ENCODE measurements at places on chromosomes 1 and 21. TPM values are rescaled to one million over a fixed set of nuclear protein-coding genes. Genes with fewer than 3 reads are reported as not detected.

- DNase-seq = no peak
These were observed 15.6 kb downstream of the RASAL2 start for GRCh38 chr1:178109348-178110143.

DNA sequence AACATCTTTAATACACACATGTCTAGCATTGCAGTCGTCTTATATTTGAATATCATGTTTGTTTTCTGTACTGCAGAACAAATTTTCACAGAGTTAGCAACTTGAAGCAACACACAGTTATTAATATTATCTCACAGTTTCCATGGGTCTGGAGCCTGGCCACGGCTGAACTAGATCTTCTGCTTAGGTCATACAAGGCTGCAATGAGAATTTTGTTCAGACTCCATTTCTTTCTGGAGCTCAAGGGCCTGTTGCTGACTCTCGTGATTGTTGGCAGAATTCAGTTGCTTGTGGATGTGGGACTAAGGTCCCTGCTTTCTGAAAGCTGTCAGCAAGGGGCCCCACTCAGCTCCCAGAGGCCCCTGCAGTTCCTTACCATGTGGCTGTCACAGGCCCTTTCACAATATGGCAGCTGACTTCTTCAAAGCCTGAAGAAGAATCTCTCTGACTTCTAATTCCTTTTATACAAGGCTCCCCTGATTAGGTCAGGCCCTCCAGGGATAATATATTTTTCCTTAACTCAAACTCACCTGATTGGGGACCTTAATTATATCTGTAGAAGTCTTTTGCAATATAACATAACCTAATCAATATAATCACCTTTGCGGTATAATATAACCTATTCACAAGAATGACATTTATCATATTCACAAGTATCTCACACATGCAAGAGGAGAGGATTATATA lies 296.3 kb downstream of the NFIA start:
- DNase-seq = no peak

DNA sequence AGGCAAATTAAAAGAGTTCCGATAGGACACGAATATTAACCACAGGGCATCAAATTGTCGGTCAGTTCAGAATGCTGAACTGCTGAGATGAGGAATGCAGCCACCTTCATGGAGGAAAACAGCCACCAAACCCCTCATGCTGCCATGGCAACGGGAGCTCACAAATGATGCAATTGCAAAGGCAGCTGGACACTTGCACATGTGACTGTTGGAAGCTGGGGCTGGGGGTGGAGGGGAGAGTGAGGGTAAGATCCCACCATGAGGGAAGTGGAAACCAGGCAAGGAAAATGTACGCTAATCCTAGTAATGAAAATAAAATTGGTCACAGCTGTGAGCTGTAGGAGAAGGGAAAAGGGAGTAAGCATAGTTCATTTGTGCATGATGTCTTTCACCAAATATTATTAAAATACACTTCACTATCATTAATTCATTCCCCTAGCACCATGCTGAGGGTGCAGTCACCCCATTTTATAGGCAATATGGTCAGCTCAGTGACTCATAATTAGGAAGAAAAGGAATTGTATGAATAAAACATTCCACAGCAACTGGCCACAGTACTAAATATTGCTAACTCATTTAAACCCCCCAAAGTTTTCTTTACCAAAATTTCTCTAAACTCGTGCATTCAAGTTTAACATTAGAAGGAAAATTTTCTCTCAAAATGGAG lies 15.3 kb downstream of the BECN2 start:
- no peak for DNase-seq

DNA sequence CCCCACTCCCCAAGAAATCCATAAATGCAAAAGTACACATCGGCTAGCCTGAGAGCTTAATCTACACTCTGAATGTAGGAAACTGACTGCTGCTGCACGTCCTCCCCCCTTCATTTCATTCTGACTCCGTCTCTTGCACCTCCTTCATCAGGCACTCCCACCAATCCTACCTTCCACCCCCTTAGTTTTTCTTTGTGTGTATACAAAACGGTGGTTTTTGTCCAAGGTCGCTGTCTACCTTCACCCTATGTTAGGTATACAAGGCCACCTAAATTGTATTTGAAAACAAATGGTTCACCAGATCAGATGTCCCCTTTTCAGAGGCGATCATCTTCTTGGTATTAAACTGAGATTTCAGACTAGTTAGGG lies 1.9 kb downstream of the WDR26 start:
- DNase-seq = no peak

TENT5C gene
- total RNA-seq = 5.4 TPM

LRRC3 gene
- total RNA-seq = 6.5 TPM

GRCh38 chr1:153288634-153289275 lies 24.0 kb downstream of the PGLYRP3 start:
- no peak for DNase-seq

RGS7 gene
- not detected for total RNA-seq

- no peak for DNase-seq
These were observed 151.1 kb downstream of the GABPA start for GRCh38 chr21:25885880-25886279.

BMP8A gene
- total RNA-seq = not detected

CRP gene
- total RNA-seq = not detected

- DNase-seq = no peak
These were observed 103.0 kb downstream of the SMYD3 start for GRCh38 chr1:246404078-246404477.

- no peak for DNase-seq
These were observed 21.0 kb downstream of the PRKAA2 start for GRCh38 chr1:56666112-56666608.

SPRR2F gene
- total RNA-seq = not detected

GRCh38 chr1:186682736-186683135 lies 2.5 kb upstream of the PTGS2 start:
- DNase-seq = no peak

DNA sequence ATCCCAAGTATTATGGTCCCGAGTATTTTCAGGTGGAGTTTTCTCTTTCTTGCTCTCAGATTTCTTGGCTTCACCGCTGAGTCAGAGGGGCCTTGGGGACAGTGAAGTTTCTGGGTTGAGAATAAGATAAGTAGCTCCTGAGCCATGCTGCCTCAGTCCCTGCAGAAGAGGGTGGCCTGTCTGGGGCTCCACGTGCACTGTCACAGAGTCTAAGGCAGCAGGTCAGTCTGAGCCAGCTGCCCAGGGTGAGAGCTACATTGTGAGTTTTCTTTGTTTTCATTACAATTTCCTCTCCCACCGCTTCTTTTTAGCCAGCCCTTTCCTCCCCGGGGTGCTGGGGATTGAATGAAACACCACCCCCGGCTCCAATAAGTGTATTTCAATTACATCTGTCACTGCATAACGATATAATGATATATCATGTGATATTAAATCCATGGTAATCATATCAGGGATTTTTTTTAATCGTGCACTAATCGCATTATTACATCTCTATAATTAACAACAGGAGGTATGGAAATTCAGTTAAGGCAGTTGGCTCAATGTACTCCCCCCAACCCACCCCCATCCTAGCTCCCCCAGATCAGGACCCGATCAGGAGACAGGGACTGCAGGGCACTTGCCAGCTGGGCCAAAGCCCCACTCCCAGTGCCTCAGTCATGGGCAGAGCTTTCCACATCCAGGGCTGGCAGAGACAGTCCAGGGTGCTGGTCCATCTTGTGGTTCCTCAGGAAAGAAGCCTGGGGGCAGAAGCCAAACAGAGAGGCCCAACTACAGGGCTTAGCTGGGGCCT lies 43.7 kb downstream of the DMAP1 start:
- no peak for DNase-seq

ETV3L gene
- total RNA-seq = not detected

TFAP2E gene
- total RNA-seq = not detected

DNA sequence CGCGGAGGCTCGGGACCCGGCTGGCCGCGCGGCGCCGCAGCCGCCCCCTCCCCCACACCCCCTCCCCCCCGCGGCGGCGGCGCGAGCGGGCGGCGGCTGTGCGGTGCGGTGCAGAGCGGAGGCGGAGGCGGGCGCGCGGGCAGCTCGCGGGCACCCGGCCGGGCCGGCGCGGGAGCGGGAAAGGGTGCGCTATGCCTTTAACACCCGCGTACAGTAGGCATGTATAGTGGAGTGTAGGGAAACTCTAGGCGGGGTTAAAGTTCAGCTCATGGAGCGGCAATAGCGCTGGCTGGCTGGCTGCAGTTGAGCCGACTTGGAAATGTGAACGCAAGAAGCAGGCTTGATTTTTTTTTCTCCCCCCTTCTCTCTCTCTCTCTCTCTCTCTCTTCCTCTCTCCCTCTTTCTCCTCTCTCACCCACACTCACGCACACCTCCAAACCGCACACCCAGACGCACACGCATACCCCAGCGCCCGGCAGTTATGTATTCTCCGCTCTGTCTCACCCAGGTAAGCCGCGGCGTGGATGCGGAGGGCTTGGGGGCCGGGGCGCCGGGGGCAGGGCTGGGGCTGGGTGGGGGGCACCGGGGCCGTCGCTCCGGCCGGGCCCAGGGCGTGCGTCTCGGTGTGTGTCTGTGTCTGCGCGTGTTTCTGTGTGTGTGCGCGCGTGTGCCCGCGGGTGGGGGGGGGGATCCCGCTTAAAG lies at the start of gene NFIA:
TSS of gene NFIA (plus strand) at position 251 of the 702 bp plus-strand sequence.
- DNase-seq = no peak

GRCh38 chr1:170619241-170620028 lies 44.5 kb upstream of the PRRX1 start:
- DNase-seq = no peak

GRCh38 chr21:25296252-25296651 lies 311.0 kb downstream of the MRPL39 start:
- no peak for DNase-seq

CLEC20A gene
- total RNA-seq = not detected

ACKR1 gene
- 177 TPM for total RNA-seq

DNA sequence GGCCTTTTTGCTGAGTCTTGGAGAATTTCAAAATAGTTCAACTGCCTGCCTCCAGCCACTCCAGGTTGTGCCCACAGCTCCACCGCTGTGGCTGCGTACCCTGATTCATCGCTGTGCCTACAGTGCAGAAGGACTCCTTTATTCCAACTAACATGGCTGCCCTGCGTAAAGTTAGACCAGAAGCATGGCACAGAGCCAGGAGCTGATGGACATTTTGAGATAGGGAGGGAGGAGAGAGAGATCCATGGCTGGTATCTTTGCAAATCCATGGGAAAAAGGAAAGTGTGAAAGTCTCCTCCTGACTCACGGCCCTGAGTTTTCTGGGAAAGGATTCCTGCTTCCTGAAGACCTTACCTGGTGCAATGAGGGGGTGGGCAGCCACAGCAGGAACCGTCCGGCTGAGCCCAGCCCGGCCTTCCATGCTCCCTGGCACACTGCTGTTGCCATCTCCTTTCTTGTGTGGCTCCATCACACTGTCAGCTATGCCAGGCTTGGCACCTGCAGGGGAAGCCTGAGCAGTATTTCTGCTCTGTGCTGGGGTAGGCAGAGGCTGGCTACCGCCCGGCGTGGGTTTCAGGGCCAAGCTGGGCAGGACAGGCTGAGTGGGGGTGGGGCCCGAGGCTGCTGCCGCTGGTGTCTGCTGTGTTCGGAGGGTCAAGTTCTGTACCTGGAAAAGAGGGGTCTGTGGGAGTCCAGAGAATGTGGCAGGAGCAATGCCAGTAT lies 46.0 kb upstream of the A3GALT2 start:
- no peak for DNase-seq

SPRR5 gene
- total RNA-seq = not detected

DNA sequence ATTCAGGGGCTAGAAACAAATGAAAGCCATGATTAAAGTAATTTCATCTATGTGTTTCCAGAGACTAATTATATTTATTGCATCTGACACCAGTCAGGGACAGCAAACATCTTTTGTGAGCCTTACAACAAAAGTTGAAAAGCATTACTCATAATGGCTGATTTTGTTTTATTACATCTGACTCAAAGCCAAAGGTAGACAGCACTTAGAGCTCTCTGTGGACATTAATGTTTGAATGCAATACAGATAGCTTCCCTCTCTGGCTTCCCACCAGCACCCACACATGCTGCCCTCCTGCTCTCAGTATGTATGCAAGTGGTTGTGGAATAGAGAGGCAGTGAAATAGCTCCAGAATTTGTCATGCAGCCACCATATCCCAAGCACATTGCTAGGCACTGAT lies 198.7 kb downstream of the SETD4 start:
- no peak for DNase-seq

- no peak for DNase-seq
These were observed 222.1 kb downstream of the COL24A1 start for GRCh38 chr1:85934516-85934915.

TMEM61 gene
- total RNA-seq = 3.4 TPM

DNA sequence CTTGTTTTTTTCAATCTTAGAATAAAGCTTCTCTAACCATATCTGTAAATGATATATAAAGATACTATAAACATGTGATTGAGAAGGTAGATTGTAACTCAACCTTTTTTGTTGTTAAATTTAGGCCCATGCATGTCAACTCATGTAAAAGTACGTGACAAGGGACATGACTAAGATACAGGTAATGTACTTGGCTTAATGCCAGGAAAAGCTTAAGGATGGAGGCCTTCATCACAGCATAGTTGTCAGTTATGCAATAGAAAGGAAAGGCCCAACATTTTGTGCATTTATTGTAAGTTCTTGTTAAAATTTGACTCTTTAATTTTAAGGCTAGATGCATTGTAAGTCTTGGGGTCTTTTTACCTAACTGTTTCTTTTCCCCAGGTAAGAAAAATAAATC lies 305.1 kb downstream of the LTN1 start:
- DNase-seq = no peak

- DNase-seq = no peak
These were observed 44.5 kb upstream of the TRIM45 start for GRCh38 chr1:117166076-117166475.

GUCA2A gene
- total RNA-seq = not detected

GRCh38 chr1:67126111-67126746 lies 8.5 kb downstream of the C1orf141 start:
- DNase-seq = no peak
